ENCODE measurements at places on chromosomes 13 and 19.

- DNase-seq, result peak; percentile 96
Measured at GRCh38 chr19:53520547-53521372, 17.2 kb upstream of the ZNF331 start.

- no peak for DNase-seq
Measured at GRCh38 chr13:97114651-97115050, 107.5 kb upstream of the MBNL2 start.

- DNase-seq, result no peak
Measured at GRCh38 chr13:60273971-60274527, 110.3 kb upstream of the DIAPH3 start.

DNA sequence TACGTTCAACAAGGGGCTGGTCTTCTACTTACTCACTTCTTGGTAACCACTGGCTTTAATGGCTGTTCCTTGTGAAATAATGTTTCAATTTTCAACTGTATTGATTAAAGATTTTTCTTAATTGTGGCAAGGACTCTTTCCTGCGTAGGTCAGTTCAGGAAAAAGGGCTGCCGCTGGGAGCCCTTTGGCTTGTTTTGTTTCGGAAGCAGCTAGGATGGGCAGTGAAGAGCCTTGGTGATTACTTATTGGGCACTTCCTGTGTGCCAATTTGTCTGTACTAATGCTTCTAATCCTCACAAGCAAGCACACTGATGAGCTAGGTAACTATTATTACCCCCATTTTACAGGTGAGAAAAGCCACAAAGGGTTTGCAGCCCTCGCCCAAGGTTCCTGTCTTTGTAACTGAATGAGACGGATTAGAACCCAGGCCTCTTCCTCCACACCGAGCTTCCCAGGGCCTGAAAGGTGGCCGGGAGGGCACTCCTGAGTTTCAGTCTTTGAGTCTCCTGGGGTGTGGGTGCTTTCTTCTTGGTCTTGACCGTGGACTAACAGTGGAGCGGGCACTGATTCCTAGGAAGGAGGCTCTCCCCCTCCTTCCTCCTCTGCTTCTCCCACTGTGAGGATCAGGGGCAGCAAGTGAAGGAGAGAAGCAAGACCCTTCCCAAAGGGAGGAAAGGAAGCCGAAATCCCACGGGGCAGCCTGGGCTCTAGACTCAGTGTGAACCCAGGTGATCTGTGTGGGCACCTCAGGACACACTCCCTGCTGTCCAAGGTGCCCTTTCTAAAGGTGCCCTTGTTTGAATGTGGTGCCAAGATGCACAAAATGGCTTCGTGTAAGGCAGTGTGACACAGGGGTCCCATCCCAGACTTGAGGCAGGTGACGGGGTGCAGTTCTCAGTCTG lies 3.7 kb downstream of the COL4A2 start:
- DNase-seq, result no peak

DNA sequence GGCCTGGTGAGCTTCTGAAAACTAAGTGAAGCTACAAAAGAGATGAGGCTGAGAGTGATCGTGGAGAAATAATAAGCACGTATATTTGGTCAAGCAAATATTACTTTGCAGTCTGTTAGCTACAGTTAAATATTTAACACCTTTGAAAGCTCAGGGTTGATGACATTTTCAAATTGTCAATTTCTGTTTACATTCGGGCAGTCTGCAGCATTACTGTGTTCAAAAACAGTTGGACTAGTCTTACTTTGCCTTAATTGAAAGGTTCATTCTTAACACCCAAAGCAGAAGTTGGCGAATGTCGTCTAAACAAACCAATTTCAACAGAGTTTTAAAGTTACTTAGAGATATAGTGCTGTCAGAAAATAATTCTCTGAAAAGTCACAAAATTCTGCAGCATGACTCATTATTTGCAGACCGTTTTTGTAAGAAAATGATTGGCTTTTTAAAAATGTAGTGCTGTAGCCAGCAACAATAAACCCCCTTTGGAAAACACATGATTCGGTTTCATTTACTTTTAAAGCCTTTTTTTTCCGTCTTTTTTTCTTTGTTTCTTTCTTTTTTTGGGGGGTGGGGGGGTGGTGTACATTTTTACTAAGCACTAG lies 549.0 kb downstream of the GPC6 start:
- DNase-seq, result no peak

GRCh38 chr13:27171827-27172494 lies 350 bp upstream of the USP12 start:
- DNase-seq, result peak; percentile 95

DNA sequence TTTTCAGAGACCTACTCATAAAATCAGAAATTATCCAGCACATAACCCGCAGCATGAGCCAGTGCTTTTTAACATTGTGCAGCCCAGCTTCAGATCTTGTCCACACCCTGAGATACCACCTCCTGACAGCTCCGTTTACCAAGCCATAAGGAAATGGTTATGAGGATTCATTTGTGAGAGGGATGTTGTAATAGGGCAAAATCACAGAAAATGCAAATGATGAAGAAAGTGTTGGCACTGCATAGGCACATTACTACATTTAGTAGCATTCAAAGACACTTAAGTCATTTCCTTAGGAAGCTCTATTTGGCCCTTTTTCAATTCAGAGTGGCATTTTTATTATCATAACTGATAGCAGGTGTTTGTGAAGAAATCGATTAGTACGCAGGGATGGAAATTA lies 277.5 kb downstream of the DNAJC15 start:
- no peak for DNase-seq

- no peak for DNase-seq
Measured at GRCh38 chr13:48976576-48977285, 1.0 kb downstream of the FNDC3A start.

DNA sequence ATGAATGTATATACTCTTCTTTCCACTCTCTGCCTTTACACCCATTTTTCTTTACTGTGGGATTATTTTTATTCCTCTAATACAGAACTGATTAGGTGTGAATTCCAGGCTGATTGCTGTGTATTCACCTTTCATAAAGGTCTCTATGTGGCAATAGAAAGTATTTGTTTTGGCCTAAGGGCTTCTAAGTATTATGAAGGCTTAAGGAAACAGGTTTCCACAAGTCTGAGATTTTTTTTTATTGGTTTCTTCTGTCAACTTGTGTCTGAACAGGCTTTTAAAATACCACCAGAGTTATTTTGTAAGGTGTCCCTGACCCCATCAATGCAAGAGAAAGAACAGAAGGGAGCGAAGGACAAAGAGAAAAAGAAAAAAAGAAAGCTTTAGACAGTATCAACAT lies 1102.0 kb upstream of the SPRY2 start:
- DNase-seq, result no peak

DNA sequence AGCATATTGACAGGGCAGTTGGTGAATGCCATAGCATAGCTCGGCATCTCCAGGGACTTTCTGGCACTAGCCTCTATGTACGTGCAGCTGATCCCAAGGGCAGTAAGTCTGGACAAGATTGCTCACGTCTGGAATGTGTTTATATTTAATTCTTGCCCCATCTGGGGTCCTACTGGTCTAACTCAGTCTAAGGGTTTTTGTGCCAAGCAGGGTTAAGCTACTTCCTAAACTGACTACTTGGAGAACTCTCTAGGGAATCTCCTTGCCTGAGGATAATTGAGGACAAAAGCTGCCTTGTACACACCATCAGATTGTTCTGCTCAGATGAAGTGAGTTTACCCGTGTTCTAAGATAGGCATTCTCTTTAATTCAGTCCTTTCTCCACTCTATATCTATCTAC lies 358.1 kb downstream of the MYO16 start:
- DNase-seq, result no peak

DNA sequence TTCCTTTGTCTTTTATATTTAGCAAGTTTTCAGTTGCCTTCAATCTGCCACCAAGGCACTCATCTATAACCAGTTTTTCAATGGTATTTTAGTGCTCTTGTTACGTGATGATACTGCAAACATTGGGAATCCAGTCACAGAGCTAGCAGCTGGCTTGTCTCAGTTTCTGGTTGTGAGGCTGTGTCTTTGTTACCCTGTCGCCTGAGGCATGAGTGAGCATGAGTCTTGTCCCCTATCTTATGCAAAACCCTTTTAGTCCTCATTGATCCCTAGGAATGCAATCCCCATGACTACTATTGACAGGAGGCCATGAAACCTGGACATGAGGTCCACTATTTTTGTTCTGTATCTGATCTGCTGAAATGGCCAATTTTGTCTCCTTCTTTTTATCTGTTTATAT lies 391.0 kb downstream of the LMO7 start:
- DNase-seq, result no peak

GRCh38 chr13:99605420-99606323 lies 104.4 kb downstream of the TM9SF2 start:
- no peak for DNase-seq

- DNase-seq, result no peak
Measured at GRCh38 chr13:51276636-51277035, 54.4 kb downstream of the FAM124A start.

- DNase-seq, result no peak
Measured at GRCh38 chr13:50171590-50172282, 156.5 kb downstream of the KCNRG start.

- peak; percentile 82 for DNase-seq
Measured at GRCh38 chr19:1026783-1027649, 608 bp downstream of the CNN2 start.

DNA sequence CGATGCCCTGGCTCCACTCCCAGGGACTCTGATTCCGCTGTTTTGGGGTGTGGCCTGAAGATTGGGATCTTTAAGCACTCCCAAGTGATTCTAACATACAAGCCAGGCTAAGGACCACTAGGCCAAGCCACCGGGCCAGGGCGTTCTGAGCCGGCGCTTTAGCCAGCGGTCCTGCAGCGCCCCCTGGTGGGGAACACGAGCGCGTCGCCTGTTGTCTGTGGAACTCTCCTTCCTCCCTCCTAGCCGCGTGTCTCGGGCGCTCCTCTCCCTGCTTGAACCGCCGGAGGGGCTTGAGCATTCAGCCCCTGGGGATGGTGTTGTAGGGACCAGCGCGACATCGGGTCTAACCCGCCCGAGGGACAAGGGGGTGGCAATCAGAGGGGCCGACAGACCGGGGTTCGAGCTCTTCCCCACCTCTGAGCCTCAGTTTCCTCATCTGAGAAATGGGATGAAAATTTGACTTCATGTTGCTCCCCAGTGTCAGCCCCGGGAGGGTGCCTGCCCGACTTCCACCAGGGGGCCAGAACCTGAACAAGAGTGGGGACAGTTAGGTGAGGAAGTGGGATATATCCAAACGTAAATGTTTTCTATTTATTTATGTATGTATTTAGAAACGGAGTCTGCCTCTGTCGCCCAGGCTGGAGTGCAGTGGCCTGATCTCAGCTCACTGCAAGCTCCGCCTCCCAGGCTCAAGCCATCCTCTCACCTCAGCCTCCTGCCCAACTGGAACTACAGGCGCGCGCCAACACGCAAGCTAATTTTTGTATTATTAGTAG lies 18.0 kb upstream of the PNMA8B start:
- DNase-seq, result peak; percentile 68

DNA sequence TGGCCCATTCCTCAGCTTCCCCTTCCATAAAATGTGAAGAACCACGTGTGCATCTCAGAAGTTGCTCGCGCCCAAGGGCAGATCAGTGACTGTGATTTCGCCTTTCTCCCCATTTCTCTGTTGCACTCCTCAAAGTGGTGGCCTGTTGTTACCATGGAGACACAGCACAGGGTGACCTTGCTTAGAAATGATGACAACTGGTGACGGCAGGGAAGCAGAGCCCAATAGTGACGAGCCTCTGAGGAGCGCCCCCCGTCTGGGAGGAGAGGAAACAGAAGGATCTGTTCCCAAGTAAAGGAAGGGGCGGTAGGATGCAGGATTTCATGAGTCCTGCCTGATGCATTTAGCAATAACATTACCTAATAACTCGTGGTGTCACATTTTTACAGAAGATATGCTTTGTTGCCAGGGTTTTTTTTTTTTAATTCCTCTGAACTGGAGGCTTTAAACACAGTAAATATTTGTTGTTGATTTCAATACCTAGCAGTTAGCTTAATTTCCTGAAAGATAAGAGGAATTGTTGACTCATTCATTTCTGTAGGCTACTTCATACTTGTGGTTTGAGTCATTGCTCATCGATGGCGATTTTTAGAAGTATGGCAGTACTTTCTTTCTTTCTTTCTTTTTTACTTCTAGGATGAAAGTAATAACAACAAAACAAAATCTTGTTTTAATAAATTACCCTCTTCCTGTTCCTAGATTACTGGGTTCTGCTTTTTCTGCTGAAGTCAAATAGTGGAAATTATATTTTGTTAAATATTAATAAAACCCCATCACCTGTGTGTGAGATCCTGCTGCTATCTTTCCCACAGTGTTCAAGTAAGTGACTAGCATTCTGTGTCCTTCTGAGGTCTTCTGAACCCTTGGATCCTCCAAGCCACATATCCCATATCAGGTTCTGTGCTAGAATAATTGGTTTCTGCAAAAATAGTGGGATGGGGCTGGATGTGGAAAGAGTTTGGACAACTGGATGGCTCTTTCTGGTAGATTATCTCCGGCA lies 36.0 kb downstream of the MBNL2 start:
- DNase-seq, result no peak

- no peak for DNase-seq
Measured at GRCh38 chr13:35848336-35849255, 282.6 kb downstream of the DCLK1 start.

GRCh38 chr19:5112681-5113575 lies 144.0 kb downstream of the KDM4B start:
- no peak for DNase-seq

- DNase-seq, result no peak
Measured at GRCh38 chr19:6402837-6403608, 10.1 kb upstream of the GTF2F1 start.

DNA sequence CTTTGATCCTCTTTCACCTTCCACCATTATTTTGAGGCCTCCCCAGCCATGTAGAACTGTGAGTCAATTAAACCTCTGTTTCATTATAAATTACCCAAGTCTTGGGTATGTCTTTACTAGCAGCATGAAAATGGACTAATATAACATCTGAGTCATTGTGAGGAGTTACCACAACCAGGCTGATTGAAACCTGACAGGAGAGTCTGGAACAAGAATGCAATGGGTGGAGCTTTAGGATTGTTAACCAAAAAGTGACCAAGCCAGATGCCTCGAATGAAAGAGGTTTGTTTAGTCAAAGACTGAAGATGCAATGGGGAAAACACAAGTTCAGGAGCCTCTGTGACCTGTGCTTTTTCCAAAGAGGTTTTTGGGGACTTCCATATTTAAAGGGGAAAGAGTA lies 659.0 kb downstream of the SLITRK6 start:
- no peak for DNase-seq

GRCh38 chr19:35138305-35138892 lies at the start of gene FXYD1:
Gene FXYD1, plus strand, starts transcription at chr19:35138824. Its CDS starts 1,256 bp downstream, at chr19:35140080.
- DNase-seq, result no peak

- no peak for DNase-seq
Measured at GRCh38 chr13:39765801-39766463, 110.5 kb downstream of the COG6 start.

DNA sequence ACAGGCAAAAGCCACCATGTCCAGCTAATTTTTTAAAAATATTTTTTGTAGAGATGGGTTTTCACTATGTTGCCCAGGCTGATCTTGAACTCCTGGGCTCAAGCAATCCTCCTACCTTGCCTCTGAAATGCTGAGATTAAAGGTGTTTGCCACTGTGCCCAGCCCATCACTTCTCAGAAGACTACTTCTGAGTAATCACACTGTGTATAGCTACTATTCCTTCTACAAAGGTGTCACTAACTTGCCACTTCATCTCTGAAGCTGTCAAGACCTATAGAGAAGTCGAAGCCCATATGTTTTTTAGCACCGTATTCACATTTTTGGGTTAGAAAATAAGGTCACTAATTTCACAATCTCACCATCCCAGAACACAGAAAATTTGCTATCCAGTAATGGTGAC lies 36.0 kb upstream of the FNDC3A start:
- DNase-seq, result no peak
